ENCODE measurements at places on chromosomes 16 and 17.

GRCh38 chr17:41428591-41429291, 4.4 kb upstream of the KRT37 start:
- no peak overlapping the region for H3K27ac ChIP-seq
- no peaks in the 10 kb centered on the region for H3K36me3 ChIP-seq
- no peaks in the 10 kb centered on the region for H3K4me1 ChIP-seq
- peak; percentile 53 for DNase-seq
- H3K27me3 ChIP-seq, result peaks cover 14% of the 10 kb centered on the region

DNA sequence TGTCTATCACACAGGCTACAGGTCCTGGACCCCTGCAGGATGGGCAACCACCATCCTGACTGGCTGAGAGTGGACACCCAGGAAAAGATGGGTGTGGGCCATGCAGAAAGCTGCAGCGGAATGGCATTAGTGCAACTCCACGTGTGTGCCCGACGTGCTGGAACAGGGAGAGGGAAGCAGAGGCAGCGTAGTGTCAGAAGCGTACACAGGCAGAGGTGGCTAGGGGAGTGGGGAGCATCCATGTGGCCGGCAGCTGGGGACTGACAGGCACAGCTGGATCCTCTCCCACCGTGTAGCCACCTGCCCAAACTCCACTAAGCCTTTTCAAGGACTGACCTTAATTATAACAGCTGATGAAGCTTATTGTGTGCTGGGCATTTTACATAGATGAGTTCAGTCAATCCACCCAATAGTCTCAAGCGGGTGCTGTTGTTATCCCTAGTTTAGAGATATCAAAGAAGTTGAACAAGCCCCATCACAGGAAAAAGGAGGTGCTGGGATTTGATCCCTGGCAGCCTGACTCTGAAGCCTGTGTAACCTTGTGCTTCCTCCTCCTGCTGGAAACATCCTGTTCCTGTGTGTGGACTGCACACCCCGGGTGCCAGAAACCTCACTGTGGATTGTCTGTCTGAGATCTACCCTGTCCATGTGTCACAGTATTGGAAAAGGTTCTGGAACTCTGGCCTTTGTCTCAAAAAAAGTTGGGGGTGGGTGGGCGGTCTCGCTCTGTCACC, 114.0 kb downstream of the PRKCA start:
- no peaks in the 10 kb centered on the region for H3K36me3 ChIP-seq
- no peak for DNase-seq
- H3K27me3 ChIP-seq, result no peaks in the 10 kb centered on the region

DNA sequence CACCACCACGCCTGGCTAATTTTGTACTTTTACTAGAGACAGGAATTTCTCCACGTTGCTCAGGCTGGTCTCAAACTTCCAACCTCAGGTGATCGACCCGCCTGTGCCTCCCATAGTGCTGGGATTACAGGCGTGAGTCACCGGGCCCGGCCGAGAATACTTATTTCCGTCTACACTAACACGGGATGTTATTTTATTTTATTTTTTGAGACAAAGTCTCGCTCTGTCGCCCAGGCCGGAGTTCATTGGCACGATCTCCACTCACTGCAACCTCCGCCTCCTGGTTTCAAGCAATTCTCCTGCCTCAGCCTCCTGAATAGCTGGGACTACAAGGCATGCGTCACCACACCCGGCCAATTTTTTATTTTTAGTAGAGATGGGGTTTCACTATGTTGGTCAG, 9.5 kb upstream of the PDXDC1 start:
- no peak overlapping the region for H3K4me3 ChIP-seq
- DNase-seq, result no peak
- H3K36me3 ChIP-seq, result no peaks in the 10 kb centered on the region
- H3K27me3 ChIP-seq, result peaks cover 4% of the 10 kb centered on the region
- no peaks in the 10 kb centered on the region for H3K4me1 ChIP-seq
- no peak overlapping the region for H3K27ac ChIP-seq

DNA sequence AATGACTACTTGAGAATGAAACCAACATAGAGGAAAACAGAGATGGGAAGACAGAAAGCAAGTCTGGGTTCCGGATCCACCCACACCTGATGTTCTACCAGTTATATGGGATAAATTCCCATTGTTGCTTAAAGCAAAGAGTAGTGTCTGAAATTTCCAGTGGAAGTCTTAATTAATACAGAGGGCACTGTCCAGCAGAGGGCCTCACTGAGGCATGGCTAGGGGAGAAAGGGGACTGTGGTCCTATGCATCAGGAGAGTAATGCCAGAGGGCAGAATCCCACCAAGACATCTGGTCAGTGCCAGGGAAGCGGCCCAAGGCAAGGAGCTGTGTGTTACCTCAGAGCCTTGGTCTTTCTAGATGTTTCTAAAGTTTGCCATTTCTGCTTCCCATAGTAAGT, 7.5 kb upstream of the UMOD start:
- H3K27me3 ChIP-seq, result peaks cover 13% of the 10 kb centered on the region
- H3K4me1 ChIP-seq, result no peaks in the 10 kb centered on the region
- H3K27ac ChIP-seq, result no peak overlapping the region
- H3K36me3 ChIP-seq, result no peaks in the 10 kb centered on the region
- DNase-seq, result no peak

GRCh38 chr17:48478224-48479013, 48.4 kb upstream of the SKAP1 start:
- peaks cover 7% of the 10 kb centered on the region for H3K4me1 ChIP-seq
- H3K36me3 ChIP-seq, result no peaks in the 10 kb centered on the region
- no peaks in the 10 kb centered on the region for H3K27me3 ChIP-seq
- H3K27ac ChIP-seq, result no peak overlapping the region
- H3K4me3 ChIP-seq, result no peak overlapping the region

DNA sequence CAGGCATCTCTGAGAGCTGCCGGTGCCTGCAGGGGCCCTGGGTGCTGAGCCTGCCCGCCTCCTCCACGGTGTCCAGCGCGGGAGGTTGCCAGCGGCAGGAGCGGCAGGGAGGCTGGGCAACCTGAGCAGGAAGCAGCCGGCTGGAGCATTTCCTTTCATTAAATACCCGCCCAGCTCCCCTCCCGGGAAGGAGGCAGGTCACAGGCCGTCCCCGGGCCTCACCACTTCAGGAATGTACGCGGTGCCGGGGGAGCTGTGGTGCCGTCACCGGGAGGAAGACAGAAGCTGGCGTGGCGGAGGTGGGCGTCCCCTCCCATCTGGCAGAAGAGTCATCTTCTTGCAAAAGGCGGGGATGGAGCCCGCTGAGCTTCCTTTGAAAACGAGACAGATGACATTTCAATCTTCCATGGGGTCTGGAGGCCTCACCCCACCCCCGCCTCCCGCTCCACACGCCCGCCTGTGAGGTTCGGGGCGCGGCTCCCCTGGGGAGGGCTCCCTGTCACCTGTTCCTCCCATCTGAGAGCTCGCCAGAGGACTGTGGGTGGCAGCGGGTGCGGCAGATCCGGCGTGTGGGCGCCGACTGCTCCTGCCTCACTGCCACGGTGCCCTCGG, 16.0 kb downstream of the SOX8 start:
- H3K27me3 ChIP-seq, result peaks cover 68% of the 10 kb centered on the region
- H3K4me1 ChIP-seq, result peaks cover 11% of the 10 kb centered on the region
- no peaks in the 10 kb centered on the region for H3K36me3 ChIP-seq
- peak; percentile 40 for DNase-seq
- no peak overlapping the region for H3K27ac ChIP-seq
- H3K4me3 ChIP-seq, result no peak overlapping the region

Data from mesenchymal stem cell (in vitro differentiated cells and primary cell).